ENCODE measurements at places on chromosomes 11 and 22.

GRCh38 chr11:78161962-78162371 lies 22.5 kb upstream of the ALG8 start:
- peaks cover 9% of the 10 kb centered on the region for H3K4me1 ChIP-seq
- no peaks in the 10 kb centered on the region for H3K27me3 ChIP-seq
- no peak overlapping the region for H3K4me3 ChIP-seq
- H3K27ac ChIP-seq, result no peak overlapping the region

DNA sequence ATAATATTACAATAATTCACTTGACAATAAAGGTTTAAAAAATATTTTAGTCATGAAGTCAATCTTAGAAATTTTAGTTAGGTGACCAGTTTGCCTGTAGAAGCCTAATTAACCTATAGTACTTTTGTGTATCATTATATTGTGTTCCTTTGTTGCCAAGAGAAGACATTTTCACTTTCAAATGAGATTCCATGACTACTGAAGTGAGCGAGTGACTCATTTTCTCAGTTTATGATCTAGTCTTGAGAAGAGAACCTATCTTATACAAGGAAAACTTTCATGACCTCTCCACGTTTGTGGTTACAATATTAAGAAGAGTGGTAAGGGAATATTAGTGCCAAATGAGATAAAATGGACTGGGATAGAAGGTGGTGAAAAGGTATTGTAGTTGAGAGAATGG lies 423.9 kb upstream of the CHORDC1 start:
- H3K4me1 ChIP-seq, result no peaks in the 10 kb centered on the region
- no peak for DNase-seq
- H3K27ac ChIP-seq, result no peak overlapping the region
- H3K36me3 ChIP-seq, result no peaks in the 10 kb centered on the region
- H3K4me3 ChIP-seq, result no peak overlapping the region

DNA sequence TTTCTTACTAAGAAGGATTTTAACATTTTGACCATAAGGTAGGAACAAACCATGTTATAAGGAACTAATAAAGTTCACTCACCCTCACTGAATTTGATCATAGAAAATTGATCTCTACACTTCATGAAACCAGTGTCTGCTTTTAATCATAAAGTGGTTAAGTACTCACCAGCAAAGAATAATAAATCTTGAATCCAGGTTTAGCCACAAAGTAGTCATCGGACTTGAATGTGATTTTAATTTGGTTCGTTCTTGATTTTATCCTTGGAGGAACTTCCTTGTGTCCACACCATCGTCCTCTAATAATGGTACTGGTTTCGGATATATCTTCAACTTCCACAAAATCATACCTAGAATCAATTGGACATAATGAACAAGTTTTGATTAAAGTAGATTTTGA lies 40.5 kb upstream of the DDI1 start:
- DNase-seq, result no peak
- no peaks in the 10 kb centered on the region for H3K36me3 ChIP-seq
- H3K27ac ChIP-seq, result no peak overlapping the region

DNA sequence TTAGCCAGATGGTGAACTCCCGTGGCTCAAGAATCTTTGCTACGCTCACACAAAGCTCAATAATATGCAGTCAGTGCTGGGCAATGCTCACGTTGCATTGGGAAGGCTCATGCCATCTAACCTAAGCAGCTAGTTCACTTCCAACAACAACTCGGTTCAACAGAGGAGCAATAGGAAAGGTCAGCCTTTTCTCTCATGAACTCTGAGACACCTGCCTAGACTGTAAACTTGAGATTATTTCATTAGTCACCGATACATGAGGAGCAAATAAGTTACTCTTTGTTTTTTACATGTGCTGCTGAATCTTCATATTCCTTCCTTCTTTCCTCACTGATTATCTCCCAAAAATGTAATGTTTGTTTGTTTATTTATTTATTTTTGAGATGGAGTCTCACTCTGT lies 9.0 kb downstream of the SLC5A4 start:
- no peak overlapping the region for H3K27ac ChIP-seq
- H3K27me3 ChIP-seq, result no peaks in the 10 kb centered on the region
- H3K4me1 ChIP-seq, result peaks cover 28% of the 10 kb centered on the region
- no peak for DNase-seq
- no peak overlapping the region for H3K4me3 ChIP-seq
- H3K36me3 ChIP-seq, result no peaks in the 10 kb centered on the region

DNA sequence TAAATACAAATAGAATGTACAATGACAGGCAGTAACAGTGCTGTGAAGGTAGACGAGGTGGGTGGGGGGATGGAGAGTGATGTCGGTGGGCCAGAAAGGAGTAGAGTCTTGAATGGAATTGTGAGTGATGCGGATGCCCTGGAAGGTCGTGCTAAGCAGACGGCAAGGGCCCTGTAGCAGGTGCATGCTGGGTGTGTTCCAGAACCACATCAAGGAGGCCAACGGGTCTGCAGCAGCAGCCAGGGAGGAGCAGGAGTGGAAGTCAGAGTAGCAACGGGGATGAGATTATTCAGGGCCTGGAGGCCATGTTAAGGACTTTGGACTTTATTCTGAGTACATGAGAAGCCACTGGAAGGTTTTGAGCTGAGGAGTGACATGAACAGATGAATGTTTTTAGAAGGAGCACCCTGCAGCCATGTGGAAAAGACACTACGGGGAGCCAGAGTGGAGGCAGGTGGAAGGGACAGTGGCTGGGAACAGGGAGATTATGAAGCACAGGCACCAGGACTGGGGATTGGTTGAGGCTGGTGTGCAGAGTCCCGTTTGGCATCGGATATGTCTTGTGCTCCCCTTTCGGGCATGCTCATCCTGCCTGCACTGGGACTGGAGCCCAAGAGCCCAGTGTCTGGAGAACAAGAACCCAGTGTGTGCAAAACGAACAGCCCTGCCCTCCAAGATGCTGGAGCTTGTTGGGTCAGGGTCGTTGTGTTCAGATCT lies 74.1 kb downstream of the COMMD9 start:
- no peaks in the 10 kb centered on the region for H3K27me3 ChIP-seq
- peaks cover 8% of the 10 kb centered on the region for H3K36me3 ChIP-seq
- DNase-seq, result no peak
- peaks cover 9% of the 10 kb centered on the region for H3K4me1 ChIP-seq
- H3K27ac ChIP-seq, result no peak overlapping the region

GRCh38 chr11:62673196-62673525 lies 1.1 kb upstream of the LBHD1 start:
- peaks cover 19% of the 10 kb centered on the region for H3K4me1 ChIP-seq
- no peak for DNase-seq
- H3K36me3 ChIP-seq, result peaks cover 12% of the 10 kb centered on the region
- H3K27ac ChIP-seq, result peak overlapping the region; percentile 69
- H3K27me3 ChIP-seq, result no peaks in the 10 kb centered on the region
- peak overlapping the region; percentile 99 for H3K4me3 ChIP-seq

DNA sequence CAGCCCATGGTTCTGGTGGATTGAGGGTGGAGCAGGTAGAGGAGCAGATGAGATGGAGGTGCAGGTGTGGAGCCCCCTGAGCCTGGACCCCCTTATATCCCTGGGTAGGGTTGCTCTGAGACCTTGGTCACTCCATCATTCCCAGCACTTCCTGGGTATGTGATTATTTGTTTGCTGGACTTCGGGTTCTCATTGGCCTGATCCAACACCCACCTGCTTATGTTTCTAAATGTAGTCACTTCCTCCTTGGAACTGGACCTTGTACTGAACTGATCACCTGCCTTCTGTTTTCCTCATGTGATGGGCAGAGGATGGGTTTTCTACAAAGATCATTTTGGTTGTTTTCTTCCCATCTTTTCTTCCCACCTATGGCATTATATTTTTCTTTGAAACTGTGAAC lies at the start of gene KRTAP5-4:
TSS of gene KRTAP5-4 (minus strand) at position 53 of the 400 bp plus-strand sequence. CDS start at position 8, 45 bp downstream.
- no peaks in the 10 kb centered on the region for H3K36me3 ChIP-seq
- no peaks in the 10 kb centered on the region for H3K4me1 ChIP-seq
- peaks cover 54% of the 10 kb centered on the region for H3K27me3 ChIP-seq

DNA sequence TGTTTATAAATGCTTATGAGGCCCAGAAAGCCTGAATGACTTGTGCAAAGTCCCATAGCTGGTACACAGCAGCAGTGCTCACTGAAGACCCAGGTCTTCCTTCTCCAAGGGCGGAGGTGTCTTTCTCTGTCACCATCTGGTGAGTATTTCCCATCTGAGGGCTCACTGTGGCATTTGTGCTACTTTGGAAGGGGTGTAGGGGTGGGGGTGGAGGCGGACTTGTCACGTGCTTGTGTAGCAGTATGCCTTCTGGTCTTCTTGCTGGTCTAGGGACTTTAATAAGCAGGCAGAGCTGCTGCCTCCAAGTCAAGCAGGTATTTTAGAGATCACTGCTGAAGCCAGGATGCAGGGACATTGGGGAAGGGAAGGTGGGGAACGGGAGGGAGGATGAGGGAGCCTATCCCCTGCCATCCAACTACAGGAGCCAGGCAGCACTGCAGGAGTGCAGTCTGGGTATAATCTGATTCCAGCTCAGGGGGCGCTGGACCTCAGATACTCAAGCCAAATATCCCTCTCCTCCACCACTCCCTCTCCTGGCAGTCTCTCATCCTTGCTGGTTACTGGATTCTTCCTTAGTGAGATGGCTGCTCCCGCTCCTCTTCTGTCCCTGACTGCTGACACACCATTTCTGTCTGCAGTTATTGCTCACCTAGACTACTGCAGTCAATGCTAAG lies 3.4 kb downstream of the ABCC8 start:
- DNase-seq, result no peak
- H3K36me3 ChIP-seq, result no peaks in the 10 kb centered on the region
- H3K4me1 ChIP-seq, result no peaks in the 10 kb centered on the region
- peaks cover 68% of the 10 kb centered on the region for H3K27me3 ChIP-seq

DNA sequence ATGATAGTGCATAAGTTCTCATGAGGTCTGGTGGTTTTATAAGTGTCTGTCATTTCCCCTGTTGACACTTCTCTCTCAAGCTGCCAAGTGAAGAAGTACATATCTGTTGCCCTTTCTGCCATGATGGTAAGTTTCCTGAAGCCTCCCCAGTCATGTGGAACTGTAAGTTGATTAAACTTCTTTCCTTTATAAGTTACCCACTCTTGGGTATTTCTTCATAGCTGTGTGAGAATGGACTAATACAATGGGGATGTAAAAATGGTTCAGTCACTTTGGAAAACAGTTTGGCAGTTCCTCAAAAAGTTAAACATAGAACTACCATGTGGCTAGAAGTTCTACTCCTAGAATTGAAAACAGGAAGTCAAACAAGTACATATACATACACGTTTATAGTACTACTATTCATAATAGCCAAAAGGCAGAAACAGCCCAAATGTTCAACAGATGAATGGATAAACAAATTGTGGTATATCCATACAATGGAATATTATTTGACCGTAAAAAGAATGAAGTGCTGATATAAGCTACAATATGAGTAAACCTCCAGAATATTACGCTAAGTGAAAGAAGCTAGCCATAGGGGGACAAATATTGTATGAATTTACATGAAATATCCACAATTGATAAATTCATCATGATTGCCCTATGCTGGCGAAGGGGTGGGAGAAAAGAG lies 16.0 kb upstream of the DKK3 start:
- peak overlapping the region; percentile 39 for H3K27ac ChIP-seq
- H3K36me3 ChIP-seq, result peaks cover 7% of the 10 kb centered on the region
- H3K4me3 ChIP-seq, result no peak overlapping the region
- H3K4me1 ChIP-seq, result peaks cover 49% of the 10 kb centered on the region
- no peak for DNase-seq

DNA sequence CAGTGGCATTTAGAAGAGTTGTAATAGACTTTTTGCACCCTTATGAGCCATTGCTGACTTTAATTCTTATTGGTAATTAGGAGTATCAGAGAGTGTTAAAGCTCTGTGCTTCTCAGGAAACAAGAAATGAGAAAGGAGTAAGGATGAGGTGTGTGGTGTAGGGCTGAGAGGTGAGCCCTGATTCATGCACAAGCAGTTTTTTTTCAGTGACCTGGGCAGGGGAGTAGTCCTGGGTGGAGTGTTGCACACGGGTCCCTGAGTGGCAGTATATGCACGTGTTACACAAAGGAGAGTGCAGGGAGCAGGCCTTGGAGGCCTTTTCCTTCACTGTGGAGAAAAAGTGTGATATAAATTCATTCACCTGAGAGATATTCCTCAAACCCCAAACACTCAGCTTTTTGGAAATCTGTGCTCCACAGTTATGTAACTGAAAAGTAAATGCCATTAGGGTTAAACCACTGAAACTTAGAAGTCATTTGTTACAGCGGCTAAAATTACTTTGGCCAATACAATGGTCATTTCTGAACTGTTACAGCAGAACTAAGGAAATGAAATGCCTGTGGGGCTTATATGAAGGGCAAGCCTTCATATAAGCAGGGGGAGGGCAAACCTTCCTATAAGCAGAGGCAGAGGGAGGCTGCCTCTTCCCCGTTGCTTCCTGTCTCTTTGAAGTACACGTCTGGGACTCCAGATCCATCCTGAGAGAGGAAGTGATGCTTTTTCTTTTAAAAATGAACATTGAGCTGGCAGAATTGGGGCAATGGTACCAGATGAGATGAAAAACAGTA lies 62.6 kb upstream of the OLFML1 start:
- H3K4me1 ChIP-seq, result no peaks in the 10 kb centered on the region
- H3K36me3 ChIP-seq, result no peaks in the 10 kb centered on the region
- no peaks in the 10 kb centered on the region for H3K27me3 ChIP-seq
- H3K27ac ChIP-seq, result no peak overlapping the region

DNA sequence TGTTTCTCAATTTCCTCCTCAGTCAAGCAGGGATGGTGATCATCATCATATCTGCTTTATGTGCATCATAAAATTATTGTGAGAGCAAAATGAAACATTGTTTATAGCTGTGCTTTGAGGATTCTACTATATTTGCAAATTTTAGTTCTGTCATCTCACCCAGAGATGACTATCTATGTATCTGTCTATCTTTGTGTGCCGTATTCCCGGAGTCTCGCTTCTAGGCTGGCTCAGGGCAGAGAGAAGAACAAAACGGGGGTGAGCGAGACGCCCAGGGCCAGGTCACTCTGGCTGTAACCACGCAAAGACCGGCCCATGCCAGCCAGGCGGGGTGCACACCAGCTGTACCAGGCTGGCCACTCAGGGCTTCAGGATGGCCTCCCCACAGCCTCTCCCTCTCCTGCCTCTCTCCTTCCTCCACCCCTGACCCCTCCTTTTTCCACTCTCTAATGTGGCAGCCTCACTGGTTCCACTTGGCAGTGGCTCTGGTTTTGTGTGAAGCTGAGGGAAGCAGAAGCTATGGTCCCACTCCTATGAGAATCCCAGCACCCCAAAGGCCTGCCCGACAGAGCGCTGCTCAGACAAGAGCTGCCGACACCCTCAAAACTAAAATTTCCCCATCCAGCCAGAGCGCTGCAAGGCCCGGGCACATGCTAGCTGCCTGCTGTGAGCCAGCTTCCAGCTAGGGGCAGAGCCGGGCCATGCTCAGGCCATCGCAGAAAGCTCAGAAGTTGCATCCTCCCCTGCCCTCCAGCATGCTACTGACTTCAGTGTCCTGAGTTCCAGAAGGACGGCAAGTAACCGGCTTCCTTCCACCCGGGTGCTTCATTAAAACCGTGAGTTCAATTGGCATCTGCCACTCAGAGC lies 139.5 kb upstream of the TBCEL start:
- no peak for DNase-seq
- H3K4me3 ChIP-seq, result no peak overlapping the region
- no peak overlapping the region for H3K27ac ChIP-seq
- no peaks in the 10 kb centered on the region for H3K36me3 ChIP-seq
- H3K27me3 ChIP-seq, result peaks cover 28% of the 10 kb centered on the region
- H3K4me1 ChIP-seq, result peaks cover 6% of the 10 kb centered on the region

- no peak overlapping the region for H3K27ac ChIP-seq
- DNase-seq, result no peak
- peaks cover 4% of the 10 kb centered on the region for H3K36me3 ChIP-seq
- H3K4me3 ChIP-seq, result no peak overlapping the region
- peaks cover 8% of the 10 kb centered on the region for H3K4me1 ChIP-seq
Observed at GRCh38 chr11:64865286-64866172, 12.9 kb downstream of the EHD1 start.

Data from progenitor cell of endocrine pancreas (in vitro differentiated cells).